ENCODE measurements at places on chromosomes 12 and 14.

DNA sequence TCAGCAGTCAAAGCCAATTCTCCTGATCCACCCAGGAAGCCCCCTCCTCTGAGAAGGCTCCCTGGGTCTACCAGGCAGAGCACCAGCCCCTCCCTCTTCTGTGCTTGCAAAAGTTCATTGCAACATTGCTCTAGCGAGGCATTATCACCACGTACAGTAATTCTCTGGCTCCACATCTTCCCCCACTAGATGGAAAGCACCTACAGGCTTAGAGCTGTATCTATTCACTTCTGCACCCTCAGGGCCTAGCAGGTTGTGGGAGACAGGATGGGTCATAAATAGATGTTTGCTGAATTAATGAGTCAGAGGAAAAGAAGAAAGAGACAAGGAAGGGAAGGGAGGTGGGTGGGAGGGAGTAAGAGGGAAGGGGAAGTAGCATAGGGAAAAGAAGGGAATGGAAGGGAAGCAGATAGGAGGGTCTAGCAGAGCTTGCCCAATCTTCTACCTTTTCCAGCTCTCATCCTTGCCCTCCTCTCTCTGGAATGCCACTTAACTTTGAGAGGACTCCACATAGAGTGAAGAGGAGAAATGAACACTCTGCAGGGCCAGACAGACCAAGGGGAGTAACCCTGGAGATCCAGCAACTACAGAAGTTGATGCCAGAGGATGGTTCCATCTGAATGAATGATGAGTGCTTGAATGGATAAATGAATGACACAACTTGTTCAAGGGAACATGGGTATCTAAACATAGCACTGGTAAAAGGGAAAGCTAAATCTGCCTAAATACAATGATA lies 42.0 kb upstream of the NT5DC3 start:
- no peak for DNase-seq

DNA sequence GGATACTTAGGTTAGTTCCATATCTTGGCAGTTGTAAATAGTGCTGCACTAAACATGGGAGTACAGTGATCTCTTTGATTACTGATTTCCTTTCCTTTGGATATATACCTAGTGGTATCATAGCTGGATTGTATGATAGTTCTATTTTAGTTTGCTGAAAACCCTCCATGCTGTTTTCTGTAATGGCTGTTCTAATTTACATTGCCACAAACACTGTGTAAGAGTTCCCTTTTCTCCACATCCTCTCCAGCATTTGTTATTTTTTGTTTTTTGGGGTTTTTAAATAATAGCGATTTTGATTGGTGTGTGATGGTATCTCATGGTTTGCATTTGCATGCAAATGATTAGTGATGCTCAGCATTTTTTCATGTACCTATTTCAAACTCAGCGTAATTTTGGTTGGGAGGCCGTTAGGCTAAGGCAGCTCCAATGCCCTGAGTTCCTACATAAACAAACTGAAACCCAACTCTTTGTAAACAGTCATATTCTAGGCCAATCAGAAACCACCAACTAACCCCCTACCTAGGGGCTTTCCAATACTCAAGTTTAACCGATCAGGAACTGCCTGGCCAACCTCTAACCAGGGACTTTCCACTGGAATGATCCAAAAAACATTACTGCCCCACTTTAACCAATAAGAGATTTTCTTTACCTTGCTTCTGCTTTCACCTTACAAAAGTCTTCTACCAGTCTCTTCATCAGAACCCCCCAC lies 171.6 kb downstream of the FBXL14 start:
- no peak for DNase-seq

- DNase-seq: no peak
Measured at GRCh38 chr14:105102361-105102870, 37.2 kb upstream of the GPR132 start.

GRCh38 chr14:98956661-98957060 lies 315.3 kb downstream of the BCL11B start:
- DNase-seq: no peak

DNA sequence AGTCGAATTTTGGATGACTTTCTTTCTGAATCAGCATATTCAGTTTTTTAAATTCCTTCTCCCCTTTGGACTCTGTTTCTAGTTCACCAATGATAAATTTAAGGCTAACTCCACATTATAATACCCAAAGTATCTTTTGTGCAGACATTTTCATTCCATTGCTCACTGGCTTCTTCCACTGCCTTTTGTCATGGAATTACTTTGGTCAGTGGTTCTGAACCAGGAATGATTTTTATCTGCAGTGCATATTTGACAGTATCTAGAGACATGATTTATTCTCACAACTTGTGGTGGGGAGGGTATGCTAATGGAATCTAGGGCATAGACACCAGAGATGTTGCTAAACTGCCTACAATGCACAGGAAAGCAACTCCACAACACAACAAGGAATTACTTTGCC lies 234.4 kb upstream of the PRKD1 start:
- DNase-seq: no peak

GRCh38 chr12:112018571-112019237 lies 5.5 kb downstream of the ERP29 start:
- no peak for DNase-seq

DNA sequence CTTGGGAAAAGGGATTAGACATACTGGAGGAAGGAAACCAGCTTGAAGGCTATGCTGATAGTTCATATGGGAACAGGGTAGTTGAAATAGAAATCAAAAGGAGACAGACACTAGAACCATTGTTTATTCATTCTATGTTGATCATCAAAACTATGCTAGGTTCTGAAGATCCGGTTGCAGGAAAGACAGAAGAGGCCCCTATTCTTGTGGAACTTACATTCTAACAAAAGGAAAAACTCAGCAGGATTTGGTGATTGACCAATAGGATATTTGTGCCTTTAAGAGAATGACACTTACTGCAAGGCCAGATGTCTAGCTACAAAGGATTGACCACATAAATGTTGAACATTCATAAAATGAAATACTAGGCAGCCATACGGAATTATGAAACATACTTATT lies 179.2 kb downstream of the AKAP6 start:
- no peak for DNase-seq

- DNase-seq: no peak
Measured at GRCh38 chr12:38585086-38585485, 268.5 kb downstream of the ALG10B start.

GRCh38 chr14:21136024-21136423 lies 19.8 kb downstream of the OR5AU1 start:
- peak; percentile 33 for DNase-seq

DNA sequence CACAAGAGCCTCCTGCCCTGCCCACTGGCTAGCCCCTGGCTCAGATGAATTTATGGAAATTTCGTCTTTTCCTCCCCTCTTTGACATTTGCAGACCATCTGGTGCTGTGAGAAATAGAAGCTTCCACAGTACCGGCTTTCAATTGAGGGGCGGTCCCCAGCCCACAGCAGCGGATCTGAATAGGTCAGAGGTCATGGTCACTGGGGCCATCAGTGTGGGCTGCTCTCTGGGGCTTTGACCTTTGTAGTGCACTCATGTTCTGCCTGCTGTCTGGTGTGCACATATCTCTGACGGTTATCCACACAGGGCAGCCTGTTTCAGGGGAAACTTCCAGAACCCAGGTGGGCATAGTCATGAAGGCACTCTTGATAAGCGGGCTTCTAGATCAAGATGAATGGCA lies 2.5 kb upstream of the RFLNA start:
- DNase-seq: no peak

GRCh38 chr12:4685317-4685716 lies 34.9 kb upstream of the GALNT8 start:
- DNase-seq: no peak

DNA sequence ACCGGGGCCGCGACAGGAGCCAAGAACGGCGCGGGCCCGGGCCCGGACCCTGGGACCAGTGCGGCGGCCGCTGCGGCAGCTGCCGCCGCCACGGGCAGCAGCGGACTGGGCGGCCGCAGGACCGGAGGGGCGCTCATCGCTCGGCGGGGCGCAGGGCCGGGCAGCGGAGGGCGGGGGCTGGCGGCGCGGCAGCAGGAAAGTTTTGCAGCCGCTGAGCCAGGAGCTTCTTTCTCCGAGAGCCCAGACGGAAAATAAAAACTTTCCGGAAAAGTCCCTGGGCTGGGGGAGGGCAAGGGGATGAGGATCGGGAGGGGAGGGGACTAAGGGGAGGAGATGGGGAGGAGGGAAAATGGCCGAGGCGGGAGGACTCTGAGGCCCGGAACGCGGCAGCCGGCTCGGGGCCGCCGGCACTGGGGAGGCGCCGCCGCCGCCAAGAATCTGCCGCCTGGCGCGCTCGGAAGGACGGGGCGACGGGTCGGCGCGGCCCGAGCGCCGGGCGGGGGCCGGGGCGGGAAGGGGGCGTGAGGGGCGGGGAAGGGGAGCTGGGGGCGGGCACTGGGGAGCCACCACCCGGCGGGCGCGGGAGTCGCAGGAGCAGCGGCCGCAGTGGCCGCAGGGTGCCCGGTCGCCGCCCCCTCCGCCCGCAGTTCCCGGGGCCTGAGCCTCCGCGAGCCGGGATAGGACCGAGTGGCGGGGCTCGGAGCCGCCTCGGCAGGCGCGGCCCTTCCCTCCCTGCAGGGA lies at the start of gene PRKD1:
PRKD1 (minus strand) TSS at position 472 of the 741 bp plus-strand sequence.
- peak; percentile 64 for DNase-seq

GRCh38 chr14:95078867-95079266 lies 78.5 kb downstream of the DICER1 start:
- DNase-seq: no peak

- no peak for DNase-seq
Measured at GRCh38 chr12:57164966-57165625, 17.7 kb upstream of the LRP1-AS start.

DNA sequence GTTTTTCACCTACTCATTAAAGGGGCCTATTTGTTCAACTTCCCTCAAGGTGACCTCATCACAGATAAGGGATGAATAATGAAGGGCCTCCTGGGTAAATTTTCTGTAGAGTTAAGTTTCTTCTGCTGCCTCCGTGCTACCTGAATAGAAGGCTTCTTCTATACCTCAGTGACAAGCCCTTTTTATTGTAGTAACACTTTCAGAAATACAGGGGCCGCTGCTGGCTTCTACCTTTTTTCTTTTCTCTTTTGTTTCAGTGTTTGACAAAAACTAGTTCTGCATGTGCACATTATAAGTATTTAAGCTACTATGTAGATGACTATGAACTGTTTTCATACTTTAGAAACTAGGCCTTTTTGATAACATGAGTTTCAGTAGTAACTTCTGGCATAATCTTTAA lies 207.0 kb downstream of the NAV3 start:
- no peak for DNase-seq

DNA sequence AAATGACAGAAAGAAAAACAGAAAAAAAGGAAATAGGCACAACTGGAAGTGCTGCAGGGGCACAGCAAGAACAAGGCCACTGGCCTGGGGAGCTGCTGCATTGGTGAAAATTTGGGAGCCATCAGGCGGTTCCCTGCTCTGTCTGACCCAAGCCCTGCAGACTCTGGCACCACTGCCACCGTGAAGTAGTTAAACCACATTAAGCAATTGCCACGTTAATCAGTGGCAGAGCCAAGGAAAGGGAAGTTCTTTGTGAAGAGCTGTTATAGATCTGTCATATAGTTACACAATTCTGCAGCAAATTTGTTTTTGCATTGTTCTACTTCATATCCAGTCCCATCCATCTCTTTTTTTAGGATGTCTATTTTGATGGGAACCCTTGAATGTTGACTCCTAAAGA lies 915.3 kb downstream of the FSCB start:
- no peak for DNase-seq

- DNase-seq: no peak
Measured at GRCh38 chr14:62209287-62209899, 447.2 kb downstream of the SNAPC1 start.

GRCh38 chr12:25797949-25798348 lies 160.5 kb upstream of the RASSF8 start:
- no peak for DNase-seq

DNA sequence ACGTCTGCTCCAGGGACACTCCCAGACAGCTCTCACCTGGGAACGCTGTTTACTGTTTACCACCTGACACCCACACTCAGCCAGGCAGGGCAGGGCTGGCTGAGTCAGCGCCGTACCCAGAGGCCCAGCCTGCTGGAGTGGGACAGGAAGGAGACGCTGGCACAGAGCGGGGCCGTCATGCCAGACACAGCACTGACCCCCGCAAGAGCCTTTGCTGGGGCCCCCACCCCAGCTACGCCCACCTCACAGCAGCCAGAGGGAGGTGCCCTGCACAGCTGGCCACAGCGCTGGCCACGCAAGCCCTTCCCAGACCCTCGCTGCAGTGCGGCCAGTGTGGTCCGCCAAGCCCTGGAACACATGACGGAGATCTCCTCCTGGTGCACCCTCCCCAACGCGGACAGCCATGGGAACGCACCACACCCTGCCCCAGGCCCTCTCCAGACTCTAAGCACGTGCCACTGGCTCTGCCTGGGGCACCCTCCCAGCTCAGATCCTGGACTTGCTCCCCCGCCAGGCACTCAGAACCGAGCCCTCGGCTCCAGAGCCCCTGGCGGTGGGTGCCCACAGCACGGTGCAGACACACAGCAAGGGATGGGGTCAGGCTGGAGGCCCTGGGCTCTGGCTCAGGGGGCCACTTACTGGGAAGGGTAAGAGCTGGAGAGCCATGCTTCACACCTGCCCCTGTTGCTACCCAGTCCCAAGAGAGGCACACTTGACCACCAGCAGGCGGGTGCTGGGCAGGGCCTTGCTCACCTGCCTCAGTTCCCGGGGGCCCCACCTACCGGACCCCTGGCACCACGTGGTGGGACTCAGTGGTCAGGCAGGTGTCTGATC lies 5.7 kb downstream of the AHNAK2 start:
- peak; percentile 60 for DNase-seq

- peak; percentile 70 for DNase-seq
Measured at GRCh38 chr12:90959538-90960139, 4.7 kb upstream of the CCER1 start.

GRCh38 chr14:77052281-77053044 lies 24.0 kb upstream of the IRF2BPL start:
- DNase-seq: no peak

GRCh38 chr14:105315211-105315721 lies 718 bp downstream of the PACS2 start:
- peak; percentile 47 for DNase-seq

DNA sequence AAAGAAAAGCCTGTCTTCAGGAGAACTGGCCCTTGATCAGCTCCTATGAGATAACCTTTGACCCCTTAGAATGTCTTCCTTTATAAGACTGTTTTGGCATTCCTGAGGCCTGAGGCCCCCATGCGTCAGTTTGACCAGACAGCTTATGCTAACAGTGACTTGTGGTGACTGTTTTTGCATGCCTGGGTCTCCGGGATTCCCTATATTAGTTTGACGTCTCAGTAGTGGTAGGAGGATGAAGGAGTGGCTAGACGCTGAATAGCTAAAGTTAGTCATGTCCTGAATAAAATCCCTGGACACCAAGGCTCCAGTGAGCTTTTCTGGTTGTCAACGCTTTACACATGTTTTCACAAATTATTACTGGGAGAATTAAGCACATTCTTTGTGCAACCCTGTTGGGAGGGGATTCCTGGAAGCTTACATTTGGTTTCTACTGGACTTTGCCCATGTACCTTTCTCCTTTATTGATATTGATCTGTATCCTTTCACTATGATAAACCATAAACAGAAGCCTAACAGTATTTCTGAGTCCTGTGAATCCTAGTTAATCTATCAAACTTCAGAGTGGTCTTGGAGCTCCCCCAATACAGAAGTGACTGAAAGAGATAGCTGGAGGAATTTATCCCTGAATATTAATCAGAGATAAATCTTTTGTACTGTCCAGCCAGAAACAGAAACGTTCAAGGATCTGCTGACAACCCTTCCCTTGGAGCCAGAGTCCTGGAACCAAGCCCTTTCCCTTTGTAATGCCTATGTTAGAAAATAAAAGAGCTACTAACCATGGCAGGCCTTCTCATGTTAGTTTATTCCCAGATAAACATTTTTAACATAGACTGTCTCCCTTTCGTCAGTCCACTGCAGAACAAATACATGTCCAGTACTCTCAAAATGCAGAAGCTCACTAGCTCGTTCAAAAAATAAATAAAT lies 479.2 kb downstream of the RPS29 start:
- DNase-seq: no peak

All from ACHN (cell line).